C1 segment of cervical spinal cord (tissue), 14 donors: ENCODE measurements at places on chromosomes 6 and 20.

- no peak for DNase-seq
Observed at GRCh38 chr20:9742821-9743220, 96.1 kb downstream of the PAK5 start.

DNA sequence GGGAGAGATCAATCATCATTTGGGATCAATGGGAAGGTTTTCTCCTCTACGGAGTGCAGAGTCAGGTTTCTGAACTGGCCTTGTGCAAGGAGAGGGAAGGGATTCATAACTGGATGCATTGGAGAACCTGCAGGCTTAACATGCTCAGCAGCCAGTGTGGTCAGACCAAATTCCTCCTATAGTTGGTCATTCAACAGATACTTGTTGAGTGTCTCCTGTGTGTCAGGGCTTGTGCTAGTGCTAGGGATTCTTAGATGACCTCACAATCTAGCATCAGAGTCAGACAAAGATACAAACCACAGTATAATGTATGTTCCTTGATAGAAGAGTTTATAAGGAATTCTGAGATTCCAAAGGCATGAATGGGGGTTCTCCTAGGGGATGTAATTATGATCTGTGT, 23.9 kb downstream of the RALY start:
- DNase-seq: no peak

DNA sequence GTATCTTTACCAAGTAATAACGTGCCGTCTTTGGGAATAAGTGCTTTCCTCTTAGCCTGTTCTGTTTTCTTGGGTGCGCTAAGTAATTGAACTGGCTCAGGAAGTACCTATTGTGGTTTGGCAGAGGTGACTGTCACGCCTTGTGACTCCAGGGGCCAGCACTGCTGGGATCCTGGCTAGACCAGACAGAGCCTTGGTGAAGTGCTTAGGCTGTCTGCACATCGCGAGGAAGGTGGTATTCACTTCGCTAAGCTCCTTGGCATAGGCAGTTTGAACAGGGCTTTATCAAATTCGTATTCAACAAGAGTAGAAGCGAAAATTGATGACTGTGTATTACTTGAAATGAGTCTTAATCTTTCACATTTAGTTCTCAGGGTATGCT, 17.6 kb downstream of the PRDM1 start:
- no peak for DNase-seq

DNA sequence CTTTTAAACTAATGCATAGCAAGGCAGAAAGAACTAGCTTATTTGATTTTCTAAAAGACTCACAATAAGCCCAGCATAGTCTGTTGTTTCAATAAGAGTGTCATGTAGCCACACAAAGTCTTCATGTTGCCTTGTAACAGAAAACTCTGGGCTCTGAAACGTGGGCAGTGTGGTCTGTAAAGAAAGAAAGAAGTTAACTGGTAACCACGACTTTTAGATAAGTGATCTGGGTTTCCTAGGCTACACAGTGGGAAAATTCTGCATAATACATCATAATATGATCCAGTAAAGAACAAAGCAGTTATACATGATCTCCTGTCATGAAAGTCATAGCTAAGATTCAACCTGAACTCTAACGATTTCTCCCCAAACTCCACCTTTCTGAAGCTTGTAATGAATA, 13.3 kb downstream of the SNX5 start:
- DNase-seq: no peak

GRCh38 chr6:90222724-90223198, 73.9 kb downstream of the BACH2 start:
- no peak for DNase-seq

DNA sequence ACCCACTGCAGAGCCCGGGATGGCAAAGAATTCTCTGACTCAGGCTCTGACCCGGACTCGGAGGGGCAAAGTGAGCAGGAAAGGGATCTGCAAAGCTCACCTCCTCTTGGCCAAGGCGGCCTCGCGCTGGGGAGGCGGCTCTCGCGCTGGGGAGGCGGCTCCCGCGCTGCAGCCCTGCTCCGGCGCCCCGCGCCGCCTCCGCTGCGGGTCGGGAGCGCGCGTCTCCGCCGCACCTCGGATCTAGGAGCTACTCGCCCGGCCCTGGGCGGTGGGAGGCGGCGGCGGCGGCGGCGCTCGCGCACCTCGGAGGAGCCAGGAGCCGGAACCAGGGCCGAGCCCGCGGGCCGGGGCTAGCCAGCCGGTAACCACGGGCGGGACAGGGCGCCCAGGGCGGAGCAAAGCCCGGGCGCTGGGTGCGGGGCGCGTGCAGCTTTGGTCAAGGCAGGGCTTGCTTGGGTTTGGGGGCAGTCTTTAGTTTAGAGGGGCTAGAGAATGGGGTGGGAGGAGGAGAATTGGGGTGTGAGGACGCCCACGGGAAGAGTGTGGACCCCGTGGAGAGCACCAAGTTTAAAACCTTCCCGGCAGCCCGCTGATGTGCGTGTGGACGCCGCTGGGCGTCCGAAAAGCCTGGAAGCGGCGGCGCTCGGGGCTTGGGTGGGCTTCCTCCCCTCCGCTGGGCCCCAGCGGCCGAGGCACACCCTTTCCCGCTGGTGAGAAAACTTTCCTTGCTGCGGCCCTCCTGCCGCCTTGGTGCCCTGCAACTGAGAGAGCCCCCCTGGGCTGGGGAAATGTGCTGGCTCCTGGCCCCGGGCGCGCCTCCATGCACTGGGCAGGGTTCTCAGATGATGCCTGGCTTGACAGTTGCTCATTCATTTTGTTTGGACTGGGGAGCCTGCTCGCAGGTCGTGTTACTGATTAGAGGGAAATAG, at the start of gene MRAP2:
TSS of gene MRAP2 (plus strand) at position 250 of the 929 bp plus-strand sequence. CDS start 21,547 bp downstream, outside the sequence.
- no peak for DNase-seq

GRCh38 chr6:146087386-146087785, 58.5 kb downstream of the GRM1 start:
- DNase-seq: no peak

GRCh38 chr20:10802236-10802635, 128.4 kb upstream of the JAG1 start:
- DNase-seq: no peak

DNA sequence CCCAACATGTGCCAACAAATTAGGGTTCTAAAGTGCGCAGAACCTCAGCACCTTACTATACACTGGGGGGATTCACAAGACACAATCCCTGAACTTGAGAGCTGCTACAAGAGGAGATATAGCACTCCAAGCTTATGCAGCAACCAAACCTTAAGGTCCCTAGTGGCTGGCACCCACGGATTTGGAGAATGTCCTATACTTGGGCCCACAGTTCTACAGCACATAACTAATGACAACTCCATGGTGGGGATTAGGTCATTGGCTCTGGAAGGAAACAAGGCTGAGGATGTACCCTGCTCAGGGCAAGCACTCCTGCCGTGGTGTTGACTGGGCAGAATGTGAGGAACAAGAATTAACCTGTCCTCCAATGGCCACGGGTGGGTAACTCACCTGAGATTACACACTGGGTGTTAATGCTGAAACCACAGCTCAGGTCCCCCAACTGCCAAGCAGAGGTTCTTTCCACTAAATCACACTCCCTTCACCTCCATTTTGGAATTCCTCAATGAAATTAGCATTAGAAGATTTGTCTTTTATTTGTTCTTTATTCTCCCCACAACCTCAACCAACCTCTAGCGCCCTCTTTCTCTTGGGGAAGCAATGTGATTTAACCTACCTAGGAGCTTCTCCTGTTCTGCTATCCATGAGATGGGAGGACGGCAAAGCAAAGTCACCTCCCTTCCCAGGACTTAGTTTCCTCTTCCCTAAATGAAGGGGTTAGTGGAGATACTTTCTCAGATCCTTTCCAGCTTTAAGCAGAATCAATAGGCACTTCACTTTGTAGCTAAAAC, 32.0 kb downstream of the TRERF1 start:
- no peak for DNase-seq

- DNase-seq: no peak
Observed at GRCh38 chr6:16974387-16974673, 127.5 kb upstream of the STMND1 start.

DNA sequence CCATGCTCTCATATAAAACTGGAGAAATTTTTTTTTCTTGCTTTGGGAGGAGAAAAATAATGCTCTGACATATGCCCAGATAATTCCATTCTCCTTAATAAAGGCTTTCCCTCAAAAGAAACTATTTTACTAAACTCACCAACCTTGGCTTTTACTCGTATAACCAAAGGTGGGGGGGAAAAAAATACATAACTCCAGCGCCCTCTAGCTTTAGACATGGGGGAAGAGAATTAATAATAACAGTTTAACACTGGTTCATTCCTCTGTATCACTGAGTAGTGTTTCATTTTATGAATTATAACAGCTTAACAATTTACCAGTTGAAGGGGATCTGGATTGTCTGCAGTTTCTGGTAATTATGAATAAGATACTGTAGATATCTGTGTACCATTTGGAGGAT, 1226.1 kb downstream of the GRIK2 start:
- DNase-seq: no peak

- DNase-seq: no peak
Observed at GRCh38 chr20:33481431-33481941, 8.4 kb upstream of the CBFA2T2 start.

GRCh38 chr20:12593342-12593873, 415.4 kb upstream of the SPTLC3 start:
- DNase-seq: no peak

- DNase-seq: no peak
Observed at GRCh38 chr6:29552512-29553051, 7.0 kb downstream of the UBD start.

GRCh38 chr6:137102851-137103492, 58.2 kb upstream of the IL20RA start:
- no peak for DNase-seq

- no peak for DNase-seq
Observed at GRCh38 chr6:36350681-36351571, 14.2 kb upstream of the BNIP5 start.

DNA sequence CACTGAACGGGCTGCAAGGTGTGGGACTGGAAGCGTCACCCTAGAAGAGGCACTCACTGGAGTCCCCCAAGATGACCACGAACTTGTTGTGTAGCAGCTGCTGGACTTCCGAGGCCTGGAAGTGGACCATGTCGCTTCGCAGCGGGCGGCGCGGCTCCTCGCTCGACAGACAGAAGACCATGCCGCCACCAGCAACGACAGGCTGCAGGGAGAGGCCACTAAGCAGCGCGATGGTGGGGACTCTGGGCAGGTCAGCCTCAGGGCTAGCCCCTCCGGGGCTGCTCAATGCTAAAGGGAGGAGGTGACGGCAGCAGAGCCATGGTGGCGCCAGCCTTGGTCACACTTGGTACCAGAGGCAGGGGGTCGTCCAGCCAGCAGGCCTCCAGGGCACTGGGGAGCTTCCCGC, 720 bp downstream of the PCED1A start:
- DNase-seq: no peak

- DNase-seq: no peak
Observed at GRCh38 chr6:128112494-128112893, 211.6 kb upstream of the THEMIS start.

GRCh38 chr6:117483004-117483644, 650 bp downstream of the DCBLD1 start:
- DNase-seq: peak; percentile 21

- DNase-seq: no peak
Observed at GRCh38 chr6:131283466-131284175, 148.4 kb downstream of the AKAP7 start.

GRCh38 chr6:52482903-52483670, 62.9 kb downstream of the EFHC1 start:
- DNase-seq: no peak

- no peak for DNase-seq
Observed at GRCh38 chr6:3363296-3364025, 93.4 kb downstream of the SLC22A23 start.

DNA sequence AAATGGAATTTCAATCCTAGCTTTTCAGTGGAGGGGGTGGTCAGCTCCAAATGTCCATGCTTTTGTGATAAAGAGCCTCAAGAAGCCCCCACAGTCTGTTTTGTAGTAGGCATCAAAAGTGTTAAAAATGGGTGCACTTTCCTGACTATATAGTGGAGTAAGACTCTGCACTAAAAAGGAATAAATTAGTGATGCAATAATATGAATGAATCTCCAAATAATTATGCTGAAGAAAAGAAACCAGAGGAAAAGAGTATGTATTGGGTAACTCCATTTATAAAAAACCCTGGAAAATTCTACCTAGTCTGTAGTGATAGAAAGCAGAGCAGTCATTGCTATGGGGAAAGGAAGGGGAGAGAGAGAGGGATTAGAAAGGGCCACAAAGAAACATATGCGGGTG, 310.4 kb upstream of the SUPT3H start:
- no peak for DNase-seq

DNA sequence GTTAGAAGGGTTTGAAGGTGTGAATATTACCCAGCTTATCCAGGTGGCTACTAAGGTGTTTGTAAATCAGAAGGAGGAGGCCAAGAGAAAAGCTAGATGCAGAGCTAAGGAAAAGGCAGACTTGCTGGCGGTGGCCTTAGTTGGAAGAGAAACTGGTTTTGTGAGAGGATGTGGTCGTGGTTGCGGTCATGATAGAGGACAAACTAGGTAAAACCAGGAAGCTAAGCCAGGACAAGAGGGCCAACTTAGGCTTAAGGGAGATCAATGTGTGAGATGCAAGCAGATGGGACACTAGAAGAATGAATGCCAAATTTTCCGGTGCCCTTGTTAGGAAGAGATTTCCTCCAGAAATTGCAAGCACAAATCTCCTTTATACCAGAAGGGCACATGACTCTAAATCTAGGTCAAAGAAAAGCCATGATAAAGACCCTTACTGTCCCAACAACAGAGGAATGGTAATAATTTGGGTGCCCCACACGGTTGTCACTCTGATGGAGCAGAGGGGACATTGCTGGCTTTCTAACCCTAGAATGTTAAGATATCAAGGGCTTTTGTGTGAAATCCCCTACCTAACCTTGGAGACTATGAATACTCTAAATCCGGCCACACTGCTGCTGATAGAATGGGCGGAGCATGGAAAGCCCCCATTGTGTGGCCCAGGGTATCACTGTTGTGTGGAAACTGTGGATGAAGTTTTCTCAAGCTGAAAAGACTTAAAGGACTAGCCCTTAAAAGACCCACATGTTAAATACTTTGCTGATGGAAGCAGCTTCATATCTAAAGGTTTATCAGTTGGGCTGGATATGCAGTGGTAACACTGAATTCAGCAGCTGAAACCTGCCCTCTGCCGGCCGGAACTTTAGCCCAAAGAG, 7.8 kb downstream of the IL22RA2 start:
- DNase-seq: no peak

DNA sequence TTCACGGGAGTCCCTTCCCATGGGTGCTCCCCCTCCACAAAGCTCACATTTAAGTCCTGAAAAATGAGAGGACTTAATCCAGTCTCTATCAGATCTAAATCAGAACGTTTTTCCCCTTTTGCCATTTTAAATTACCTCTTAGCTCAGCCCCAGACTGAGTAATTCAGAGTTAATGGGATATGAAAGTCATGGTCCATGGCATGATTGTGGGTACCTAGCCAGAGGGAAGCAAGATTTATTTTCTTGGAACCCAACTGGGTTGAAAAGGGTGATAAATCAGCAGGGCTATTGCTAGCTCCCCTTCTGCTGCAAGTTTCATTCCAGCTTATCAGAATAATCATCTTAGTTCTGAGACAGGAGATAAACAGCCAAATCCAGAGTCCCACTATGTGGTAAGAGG, 320.2 kb upstream of the CHD6 start:
- DNase-seq: no peak

DNA sequence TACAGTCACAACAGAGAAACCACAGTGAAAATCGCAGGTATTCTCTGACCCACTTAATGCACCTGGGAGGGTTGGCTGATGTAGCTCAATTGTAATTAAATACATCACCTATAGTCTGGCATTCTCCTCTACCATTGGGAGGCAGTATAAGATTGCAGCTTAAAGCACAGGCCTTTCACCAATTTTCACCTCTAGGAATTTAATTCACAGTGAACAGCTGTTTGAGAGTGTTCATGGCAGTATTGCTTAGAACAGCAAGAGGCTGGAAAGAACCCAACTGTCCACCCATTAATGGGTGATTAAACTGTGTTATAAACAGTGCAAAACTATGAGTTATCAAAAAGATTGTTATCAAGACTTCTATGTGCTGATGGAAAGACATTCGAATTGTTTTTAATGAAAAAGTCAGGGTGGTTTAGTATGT, 2.0 kb downstream of the EDEM2 start:
- no peak for DNase-seq
